Cardiac fibroblast (primary cell): ENCODE measurements at places on chromosomes 13 and 19.
A peak's percentile ranks its signal among the peaks of the same experiment; 100 is the strongest.

DNA sequence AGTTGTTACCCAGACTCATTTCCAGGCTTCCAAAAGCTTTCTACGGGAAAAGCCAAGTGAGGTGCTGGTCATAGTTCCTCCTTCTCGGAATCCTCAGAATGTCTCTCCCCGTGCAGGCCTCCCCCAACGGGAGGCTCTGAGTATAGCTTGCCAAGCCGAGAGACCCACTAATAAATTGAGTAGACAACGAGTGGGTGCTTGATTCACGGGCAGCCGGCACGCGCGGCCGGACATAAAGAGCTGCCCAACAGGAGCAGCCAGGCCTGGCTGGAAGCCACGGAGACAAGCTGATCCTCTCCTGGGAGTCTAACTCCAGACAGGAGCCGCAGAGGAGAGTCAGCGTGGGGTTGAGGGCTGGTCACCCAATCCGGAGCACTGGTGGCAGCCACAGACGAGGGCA, 43.4 kb upstream of the MEDAG start:
- peak; percentile 55 for DNase-seq

DNA sequence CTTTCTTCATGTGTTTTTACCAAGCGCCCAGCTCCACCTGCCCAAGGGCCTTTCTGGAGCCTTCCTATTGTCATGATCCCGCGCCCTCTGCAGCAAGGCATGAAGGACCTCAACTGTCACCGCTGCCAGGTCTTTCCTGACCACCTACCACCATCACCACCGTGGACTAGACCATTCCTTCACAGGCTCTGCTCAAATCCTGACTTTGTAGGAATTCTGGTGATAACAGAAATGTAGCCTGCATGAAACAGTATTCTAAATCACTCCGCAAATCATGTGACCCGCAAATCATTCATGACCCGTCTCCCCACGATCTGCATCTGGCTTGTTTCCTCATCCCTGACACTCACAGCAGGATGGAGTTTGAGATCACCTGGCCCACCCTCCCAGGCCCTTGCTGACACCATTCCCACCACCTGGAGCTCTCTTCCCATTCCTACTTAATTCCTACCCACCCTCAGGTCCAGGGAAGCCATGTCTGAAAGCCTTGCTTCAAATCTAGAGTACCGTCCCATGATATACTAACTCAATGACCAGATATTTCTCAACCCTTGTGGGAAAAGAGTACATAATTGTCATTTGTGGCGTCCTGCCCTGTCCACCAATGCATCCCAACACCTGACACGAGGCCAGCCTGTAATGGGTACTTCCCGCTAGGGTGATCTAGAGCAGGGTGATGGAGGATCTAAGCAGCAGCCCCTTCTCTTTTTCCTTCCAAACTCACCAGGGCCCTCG, 1.3 kb downstream of the UBE2S start:
- no peak for DNase-seq

DNA sequence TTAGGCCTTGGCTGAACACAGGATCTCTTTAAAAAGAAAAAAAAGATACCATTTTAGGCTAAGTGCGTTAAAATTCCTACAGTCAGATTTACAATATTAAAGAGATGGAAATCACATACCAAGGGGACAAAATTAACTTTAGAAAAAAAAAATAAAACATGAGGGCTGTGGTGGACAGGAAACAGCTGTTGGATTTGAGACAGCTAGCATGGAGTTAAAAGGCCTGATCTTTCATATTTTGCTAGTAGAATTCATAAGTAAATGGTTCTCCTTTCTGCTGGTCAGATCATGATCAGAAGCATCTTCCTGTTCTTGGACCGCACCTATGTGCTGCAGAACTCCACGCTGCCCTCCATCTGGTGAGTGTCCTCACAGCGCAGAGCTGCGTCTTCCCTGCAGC, 19.7 kb downstream of the CUL4A start:
- DNase-seq: no peak

DNA sequence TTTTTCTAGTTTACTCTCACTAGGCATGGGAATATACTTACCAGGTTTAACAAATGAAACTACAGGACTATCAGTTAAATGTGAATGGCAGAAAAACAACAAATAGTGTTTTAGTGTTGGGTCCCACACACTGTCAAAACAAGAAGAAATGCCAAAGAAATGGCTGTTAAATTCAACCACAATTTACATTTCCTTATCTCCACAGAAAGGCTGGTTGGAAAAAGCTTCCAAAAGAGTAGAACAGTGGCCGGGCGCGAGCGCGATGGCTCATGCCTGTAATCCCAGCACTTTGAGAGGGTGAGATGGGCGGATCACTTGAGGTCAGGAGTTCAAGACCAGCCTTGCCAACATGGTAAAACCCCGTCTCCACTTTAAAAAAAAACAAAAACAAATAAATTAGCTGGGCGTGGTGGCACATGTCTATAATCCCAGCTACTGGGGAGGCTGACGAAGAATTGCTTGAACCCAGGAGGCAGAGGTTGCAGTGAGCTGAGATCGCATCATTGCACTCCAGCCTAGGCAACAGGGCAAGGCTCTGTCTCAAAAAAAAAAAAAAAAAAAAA, 66.5 kb downstream of the SERP2 start:
- no peak for DNase-seq

GRCh38 chr13:90405301-90405700, 942.2 kb upstream of the MIR17HG start:
- DNase-seq: no peak

DNA sequence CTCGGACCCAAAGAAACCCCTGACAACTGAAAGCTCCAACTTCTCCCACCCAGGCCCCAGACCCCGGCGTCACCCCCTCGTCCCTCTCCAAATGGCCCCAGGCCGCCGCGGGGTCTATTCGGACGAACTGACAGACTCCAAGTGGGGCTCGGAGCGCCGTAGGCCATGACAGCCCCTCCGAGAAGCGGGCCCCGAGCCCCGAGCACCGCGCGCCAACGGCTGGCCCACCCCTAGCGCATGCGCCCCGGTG, 360 bp downstream of the DDX39A start:
- DNase-seq: no peak

DNA sequence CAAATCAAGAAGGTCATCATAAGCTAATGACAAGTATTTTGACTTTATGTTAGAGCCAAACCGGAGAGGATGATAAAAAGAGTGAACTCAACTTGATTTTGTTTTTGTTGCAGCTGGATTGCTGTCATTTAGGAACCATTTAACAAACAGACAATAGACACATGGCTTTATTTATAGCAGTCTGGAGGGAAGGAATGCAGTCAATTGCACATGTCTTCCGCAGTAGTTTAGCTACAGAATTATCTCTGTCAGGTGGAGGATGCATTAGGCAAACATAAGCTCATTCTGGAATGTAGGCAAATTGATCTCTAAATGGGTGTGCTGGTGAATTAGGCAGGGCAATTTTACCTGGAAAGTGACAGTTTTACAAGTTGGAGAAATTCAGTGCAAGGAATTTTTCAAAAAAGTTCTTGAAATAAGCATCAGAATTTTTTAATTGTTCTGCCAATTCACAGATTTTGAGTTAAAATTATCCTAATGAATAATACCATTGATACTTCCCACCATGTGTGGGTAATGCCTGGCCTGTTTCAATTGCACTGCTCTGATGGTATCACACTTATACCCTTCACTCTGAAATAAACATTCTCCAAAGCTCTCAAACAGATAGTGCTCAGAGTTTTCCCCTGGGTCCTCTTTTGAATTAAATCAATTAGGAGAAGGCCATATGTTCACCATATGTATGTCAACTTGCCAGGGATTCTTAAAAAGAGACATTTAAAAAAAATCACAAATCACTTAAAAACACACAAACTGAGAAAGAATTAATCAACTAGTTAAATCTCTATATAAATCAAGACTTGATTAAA, 318.3 kb downstream of the NDFIP2 start:
- no peak for DNase-seq

- DNase-seq: no peak
Measured at GRCh38 chr19:55261671-55262126, 2.9 kb upstream of the PPP6R1 start.

DNA sequence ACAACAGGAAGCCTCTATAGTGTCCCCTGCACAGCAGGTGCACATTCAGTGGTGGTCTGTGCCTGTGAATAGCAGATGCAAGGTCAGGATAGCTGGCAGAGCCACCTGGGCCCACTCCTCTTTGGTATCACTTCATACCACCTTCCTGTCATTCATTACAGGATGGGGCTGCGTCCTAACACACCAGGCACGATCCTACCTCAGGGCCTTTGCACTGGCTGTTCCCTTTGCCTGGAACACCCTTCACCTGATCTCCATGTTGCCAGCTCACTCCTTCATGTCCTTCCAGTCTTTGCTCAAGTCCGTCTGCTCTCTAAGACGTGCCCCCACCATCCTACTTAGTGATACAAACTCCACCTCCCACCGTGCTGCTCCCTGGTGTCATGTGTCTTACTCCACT, 4.6 kb upstream of the LPAR2 start:
- no peak for DNase-seq

- no peak for DNase-seq
Measured at GRCh38 chr19:5974721-5975387, 3.1 kb downstream of the RANBP3 start.

DNA sequence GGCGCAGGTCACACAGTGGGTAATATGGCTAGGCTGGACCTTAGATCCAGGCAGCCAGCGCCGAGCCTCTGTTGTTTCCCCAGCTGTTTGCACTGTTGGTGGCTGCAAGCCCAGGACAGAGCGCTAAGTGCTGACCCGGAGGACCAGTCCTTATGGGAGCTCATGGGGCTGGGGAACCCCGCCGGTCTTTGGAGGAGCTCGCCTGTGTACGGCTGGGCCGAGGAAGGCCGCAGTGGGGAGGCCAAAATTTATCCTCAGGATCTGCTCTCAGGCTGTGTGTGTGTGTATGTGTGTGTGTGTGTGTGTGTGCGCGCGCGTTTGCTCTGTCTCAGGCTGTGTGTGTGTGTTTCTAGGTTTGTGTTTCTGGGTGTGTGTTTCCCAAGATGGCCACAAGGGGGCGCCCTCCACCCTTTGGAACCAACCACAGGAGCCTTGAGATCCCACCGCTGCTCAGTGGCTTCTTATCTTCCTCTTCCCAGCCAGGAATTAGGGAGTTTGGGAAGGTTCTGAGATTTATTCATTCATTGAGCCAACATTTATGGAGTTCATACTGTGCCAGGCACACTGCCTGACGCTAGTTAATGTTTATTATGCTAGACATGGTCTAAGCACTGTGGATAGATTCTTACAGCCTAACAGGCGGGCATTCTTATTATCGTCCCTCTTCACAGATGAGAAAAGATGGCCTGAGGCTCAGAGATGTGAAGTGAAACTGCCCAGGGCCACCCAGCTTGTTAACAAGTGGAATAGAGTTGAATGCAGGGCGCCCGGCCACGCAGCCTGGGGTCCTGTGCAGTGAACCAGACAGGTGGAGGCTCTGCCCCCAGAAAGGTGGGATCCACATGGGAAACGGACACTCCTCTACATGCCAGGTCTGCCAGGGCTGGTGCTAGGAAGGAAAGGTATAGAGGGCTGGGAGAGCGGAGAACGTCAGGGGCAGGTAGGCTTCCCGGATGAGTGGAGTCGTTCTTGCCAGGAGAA, 13.0 kb downstream of the PGLYRP1 start:
- peak; percentile 81 for DNase-seq

DNA sequence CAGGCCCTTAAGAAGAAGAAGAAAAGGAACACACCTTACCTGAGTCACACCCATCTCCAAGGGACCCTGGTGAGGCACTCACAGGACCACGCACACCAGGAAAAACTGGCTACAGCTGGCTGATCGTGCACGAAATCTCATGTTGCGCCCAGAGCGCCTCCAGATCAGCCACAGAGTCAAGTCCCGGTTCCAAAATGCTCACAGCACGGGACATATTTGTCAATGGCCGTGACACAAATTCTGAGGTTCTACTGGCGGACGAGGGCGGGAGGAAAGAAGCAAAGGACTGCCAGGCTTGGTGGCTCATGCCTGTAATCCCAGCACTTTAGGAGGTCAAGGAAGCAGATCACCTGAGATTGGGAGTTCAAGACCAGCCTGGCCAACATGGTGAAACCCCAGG, 21.5 kb downstream of the SH3GL1 start:
- no peak for DNase-seq

DNA sequence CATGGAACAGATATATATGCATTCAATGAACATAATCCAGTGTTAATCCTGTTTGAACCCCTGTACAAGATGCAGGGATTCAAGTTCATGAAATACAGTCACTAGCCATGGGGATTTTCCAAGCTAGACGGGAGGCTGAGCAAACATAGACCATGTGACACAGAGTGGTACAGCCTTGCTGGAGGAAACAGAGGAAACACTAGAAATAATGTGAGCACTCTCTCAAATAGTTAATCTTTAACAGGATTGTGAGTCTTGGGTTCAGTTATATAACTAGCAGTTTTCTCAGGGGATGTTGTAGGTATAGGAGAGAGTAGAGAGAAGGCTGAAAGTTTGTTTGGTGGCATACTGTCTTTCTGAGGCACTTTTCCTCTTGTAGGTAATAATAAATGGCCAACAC, 13.9 kb upstream of the LGALS16 start:
- DNase-seq: no peak

- DNase-seq: no peak
Measured at GRCh38 chr13:98479496-98480003, 97.4 kb downstream of the STK24 start.

- DNase-seq: no peak
Measured at GRCh38 chr19:30565636-30566035, 193.5 kb downstream of the ZNF536 start.

GRCh38 chr19:18969931-18970659, 29.1 kb upstream of the HOMER3 start:
- no peak for DNase-seq

DNA sequence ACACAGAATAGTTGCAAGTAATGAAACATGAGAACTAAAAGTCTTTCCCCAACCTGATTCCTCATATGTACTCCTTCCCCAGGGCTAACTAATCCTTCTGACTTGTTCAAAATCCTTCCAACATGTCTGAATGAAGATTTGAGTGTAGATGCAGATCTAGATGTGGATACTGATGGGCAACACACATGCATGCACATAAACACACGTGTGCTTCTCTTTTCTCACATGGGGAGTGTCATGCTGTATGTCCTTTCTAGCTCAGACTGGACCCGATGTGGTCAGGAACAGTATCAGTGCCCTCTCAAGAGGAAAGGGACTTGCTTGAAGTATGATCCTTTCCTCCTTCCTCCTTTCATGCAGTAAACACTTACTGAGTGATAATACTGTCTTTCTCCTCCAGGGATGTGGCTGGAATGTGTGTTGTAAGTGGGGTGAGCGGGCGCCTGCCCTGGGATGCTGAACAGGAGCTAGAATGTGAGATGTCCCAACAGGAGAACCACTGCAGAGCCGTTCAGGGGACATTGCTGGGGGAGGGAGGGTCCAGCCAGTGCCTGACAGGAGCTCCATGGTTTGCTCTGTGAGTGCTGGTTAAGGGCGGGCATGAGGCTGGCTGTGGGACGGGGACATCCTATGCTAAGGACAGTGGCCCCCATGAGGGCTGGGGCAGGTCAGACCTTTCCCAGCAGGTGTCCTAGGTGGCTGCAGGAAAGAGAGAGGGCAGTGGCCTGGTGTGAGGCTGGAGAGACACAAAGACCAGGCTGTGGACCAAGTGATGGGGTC, 146.9 kb downstream of the TEX29 start:
- no peak for DNase-seq

GRCh38 chr13:38767506-38768265, 80.8 kb downstream of the FREM2 start:
- DNase-seq: no peak
